ENCODE measurements at places on chromosomes 1 and 21.
A peak's percentile ranks its signal among the peaks of the same experiment; 100 is the strongest.

DNA sequence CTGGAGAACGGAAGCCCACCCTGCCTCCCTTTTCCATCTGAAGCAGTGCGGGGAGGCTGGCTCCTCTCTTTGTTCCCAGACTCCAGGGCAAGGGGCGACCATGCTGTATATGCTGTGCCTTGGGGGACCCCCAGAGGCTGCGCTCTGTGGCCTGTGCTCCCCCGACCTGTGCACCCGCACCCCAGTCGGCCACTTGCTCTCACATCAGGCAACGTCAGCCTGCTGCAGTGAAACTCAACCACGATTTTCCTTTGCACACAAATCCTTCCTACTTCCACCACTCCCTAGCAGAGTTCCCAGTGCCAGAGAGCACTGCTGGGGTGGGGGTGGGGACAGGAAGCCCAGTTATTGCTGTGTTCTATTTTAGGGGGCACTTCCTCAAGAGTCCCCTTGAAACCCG lies 52.5 kb downstream of the SIM2 start:
- no peak for DNase-seq

- DNase-seq, result no peak
Measured at GRCh38 chr1:214290424-214291037, 9.6 kb downstream of the SMYD2 start.

DNA sequence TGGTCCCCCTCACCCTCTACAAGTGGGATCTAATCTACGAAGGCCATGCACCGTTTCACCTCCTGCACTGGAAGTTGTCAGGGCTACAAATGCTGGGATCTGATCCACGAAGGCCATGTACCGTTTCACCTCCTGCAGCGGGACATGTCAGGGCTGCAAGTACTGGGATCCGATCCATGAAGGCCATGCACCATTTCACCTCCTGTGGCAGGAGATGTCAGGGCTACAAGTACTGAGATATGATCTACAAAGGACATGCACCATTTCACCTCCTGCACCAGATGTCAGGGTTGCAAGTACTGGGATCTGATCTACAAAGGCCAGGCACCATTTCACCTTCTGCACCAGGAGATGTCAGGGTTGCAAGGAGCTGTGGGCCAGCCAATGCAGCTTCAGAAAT lies 7.0 kb downstream of the ALDH4A1 start:
- DNase-seq, result no peak

- no peak for DNase-seq
Measured at GRCh38 chr1:67336783-67337182, 29.1 kb downstream of the IL12RB2 start.

GRCh38 chr1:233025567-233025966 lies 75.2 kb downstream of the NTPCR start:
- DNase-seq, result no peak

- DNase-seq, result no peak
Measured at GRCh38 chr1:4796161-4797015, 142.0 kb downstream of the AJAP1 start.

DNA sequence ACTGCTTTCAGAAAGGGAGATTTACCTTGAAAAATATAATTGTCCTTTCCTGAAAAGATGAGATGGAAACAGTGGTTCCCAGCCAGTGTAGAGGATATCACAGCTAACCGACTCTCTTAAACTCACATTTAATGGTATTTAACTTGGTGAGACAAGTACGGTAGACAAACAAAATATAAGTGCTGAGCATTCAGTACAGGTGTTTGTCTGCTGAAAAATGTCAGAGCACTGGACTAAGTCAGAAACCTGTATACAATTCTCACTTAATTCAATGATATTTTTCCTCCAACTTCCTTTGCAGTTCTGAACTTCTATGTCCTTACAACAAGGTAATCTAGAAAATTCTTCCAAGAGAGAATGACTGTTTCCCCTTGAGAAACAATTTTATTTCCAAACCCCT lies at the start of gene LCE1B:
TSS of gene LCE1B (plus strand) at position 301 of the 400 bp plus-strand sequence. CDS start 476 bp downstream, outside the sequence.
- no peak for DNase-seq

DNA sequence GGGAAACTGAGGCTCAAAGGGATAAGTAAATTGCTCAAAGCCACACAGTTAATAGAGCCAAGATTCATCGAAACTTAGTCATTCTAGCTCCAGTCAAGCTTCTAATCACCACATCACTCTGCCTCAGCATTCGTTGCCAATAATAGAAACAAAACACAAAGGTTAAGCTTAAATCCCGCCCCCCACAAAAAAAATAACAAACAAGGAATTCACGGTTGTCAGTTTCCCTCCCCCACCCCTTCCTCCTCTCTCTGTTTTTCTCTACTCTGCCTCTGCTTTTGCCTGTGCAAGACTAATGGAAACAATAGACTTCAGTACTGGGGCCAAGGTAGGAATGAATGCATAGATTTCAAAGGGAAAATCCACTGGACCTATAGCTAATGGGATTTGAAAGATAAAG lies 70.7 kb upstream of the ZNF644 start:
- DNase-seq, result no peak

- no peak for DNase-seq
Measured at GRCh38 chr21:25647647-25648046, 8.6 kb downstream of the JAM2 start.

DNA sequence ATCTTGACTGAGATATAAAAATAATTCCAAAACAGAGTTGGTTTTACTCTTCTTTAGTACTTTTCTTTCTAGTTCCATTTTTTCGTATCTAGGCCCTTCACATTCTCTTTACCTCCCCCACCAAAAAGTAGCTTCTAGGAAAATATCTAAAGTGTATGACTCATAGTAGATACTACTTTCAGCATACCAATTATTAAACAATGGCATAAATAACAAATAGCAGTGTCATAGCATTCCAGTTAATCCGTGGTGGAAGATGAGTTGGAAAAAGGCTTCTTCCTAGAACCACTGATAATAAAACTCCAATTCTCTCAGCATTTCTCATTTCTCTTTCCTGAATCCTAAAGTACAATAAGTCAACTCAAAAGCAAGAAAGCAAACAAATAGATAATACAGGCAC lies 859.0 kb upstream of the B3GALT2 start:
- no peak for DNase-seq

GRCh38 chr1:1629430-1630190 lies 2.4 kb upstream of the MMP23B start:
- peak; percentile 61 for DNase-seq

Data from stimulated activated CD4-positive, alpha-beta T cell treated with anti-CD3 and anti-CD28 coated beads, Interleukin-12 subunit alpha, Interleukin-12 subunit beta, amount 100 ng/mL, for 4 hours (primary cell).